ENCODE measurements at places on chromosomes 5 and 9. TPM values are rescaled to one million over a fixed set of nuclear protein-coding genes. Genes with fewer than 3 reads are reported as not detected.
A peak's percentile ranks its signal among the peaks of the same experiment; 100 is the strongest.

GRCh38 chr9:90641884-90642487, 638 bp downstream of the DIRAS2 start:
- peaks cover 1% of the 10 kb centered on the region for H3K4me1 ChIP-seq
- DNase-seq: no peak
- H3K36me3 ChIP-seq: no peaks in the 10 kb centered on the region

- H3K36me3 ChIP-seq: peaks cover 33% of the 10 kb centered on the region
- no peak overlapping the region for H3K4me3 ChIP-seq
- peak overlapping the region; percentile 91 for H3K27ac ChIP-seq
These were observed 75.2 kb downstream of the LMNB1 start for GRCh38 chr5:126852091-126852571.

BTNL9 gene
- total RNA-seq: not detected

- H3K27ac ChIP-seq: no peak overlapping the region
- H3K27me3 ChIP-seq: no peaks in the 10 kb centered on the region
- no peak overlapping the region for H3K4me3 ChIP-seq
- no peak for DNase-seq
- no peaks in the 10 kb centered on the region for H3K36me3 ChIP-seq
- no peaks in the 10 kb centered on the region for H3K4me1 ChIP-seq
These were observed 286.4 kb downstream of the TMEM232 start for GRCh38 chr5:110440058-110440457.

GRCh38 chr5:138649316-138649720, 74.1 kb upstream of the HSPA9 start:
- no peaks in the 10 kb centered on the region for H3K36me3 ChIP-seq
- H3K4me1 ChIP-seq: peaks cover 10% of the 10 kb centered on the region
- H3K4me3 ChIP-seq: no peak overlapping the region
- peaks cover 90% of the 10 kb centered on the region for H3K27me3 ChIP-seq

Measured in activated CD4-positive, alpha-beta memory T cell treated with anti-CD3 and anti-CD28 coated beads, Interleukin-2, amount 10 ng/mL, durations not matched to agents 7 days and 5 days (primary cell).